GM04503 (cell line): ENCODE measurements at places on chromosomes 5 and 9.

- no peak for DNase-seq
Observed at GRCh38 chr5:73911761-73912393, 285.9 kb downstream of the ARHGEF28 start.

DNA sequence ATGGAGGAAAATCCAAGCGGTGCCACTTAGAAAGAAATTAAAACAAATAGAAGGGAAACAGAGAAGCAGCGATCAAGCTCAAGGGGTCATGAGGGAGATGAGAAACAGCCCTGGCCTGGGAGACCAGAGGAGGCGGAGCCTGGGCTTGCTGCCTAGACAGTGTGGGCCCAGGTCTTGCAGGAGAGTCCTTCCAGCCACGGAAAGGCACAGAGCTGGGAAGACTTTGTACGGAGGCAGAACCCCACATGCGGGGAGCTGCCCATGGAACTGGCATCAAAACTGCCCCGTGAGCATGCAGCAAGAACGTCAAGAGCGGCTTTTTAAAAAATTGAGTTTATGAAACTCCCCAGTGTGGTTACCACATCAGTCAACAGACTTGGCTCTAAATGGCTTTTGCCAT lies 119.4 kb downstream of the IRX1 start:
- no peak for DNase-seq

- DNase-seq: peak; percentile 19
Observed at GRCh38 chr9:71285191-71285656, 163.8 kb upstream of the TRPM3 start.

GRCh38 chr5:22751536-22751935 lies 101.6 kb downstream of the CDH12 start:
- DNase-seq: no peak

DNA sequence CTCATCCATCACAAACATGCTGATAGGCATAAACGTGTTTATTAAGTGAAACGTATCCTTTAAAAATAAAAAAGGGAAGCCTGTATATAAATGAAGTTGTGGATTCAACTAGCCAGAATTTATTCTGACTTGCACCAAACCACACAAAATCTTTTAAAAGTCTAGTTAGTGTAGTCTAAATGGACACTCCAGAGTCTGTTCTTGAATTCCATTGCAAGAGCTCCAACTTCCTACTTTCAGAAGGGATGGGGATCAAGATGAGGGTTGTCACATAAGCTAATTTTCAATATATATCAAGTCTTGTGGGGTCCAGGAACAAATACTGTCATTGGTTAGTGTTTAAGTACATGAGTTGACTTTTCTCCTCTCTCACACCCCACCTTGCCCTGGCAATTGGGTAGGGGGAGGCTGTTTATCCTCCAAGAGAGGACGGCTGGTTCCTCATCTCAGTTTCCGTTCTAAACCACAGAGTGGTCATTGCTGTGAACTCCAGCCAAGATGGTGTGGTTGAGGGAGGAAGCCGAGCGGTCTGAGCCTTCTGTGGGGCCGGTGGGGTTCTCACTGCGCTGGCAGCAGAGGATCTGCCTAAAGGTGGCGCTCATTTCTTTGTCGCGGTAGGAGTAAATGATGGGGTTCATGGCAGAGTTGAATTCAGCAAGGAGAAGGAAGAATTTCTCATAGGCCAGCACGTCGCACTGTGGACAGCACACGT lies 163.2 kb downstream of the LPAR1 start:
- DNase-seq: no peak

DNA sequence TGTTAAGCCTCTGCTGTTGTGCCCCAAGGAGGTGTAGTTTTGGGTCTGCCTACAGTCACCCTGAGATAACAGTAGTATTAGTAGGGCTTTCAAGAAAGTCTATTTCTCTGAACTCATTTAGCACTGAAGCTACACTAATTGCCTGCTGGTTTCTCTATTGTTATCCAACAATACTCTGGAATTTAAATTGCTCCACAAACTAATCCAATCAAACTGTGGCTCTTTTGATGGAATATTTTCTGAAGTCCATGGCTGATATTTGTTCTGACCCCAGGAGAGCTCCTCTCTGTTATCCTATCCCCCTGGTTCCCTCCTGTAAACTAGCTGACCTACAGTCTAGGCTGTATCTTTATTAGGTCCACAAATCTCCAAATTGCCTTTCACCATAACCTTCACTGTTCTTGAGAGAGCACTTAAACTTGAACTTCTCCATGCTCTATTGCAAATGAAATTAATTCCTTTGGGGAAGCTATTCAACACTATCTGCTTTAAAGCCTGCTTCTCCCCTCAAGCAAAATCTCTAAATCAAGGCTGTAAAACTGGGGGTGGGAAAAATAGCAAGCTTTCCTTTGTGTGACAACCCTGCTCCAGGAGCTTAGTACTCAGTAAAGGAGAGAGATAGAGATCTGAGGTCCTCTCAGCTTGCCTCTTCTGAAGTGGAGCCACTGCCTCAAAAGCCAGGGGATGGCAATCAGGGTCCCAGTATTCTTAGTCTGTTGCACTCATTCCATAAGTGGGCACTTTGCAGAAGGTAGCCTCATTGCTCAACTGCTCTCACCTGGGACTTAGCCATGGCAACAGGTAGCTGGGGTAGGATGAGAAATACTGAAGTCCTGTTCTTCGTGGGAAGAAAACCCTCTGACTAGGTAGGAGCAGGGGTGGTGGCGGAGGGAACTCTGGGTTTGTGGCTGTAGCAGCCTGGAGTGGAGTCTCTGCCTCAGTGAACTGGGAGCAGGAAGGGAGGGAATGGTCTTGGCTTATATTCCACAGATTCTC lies 110.9 kb downstream of the MACIR start:
- DNase-seq: no peak

- DNase-seq: no peak
Observed at GRCh38 chr9:69951411-69951810, 92.2 kb upstream of the MAMDC2 start.

DNA sequence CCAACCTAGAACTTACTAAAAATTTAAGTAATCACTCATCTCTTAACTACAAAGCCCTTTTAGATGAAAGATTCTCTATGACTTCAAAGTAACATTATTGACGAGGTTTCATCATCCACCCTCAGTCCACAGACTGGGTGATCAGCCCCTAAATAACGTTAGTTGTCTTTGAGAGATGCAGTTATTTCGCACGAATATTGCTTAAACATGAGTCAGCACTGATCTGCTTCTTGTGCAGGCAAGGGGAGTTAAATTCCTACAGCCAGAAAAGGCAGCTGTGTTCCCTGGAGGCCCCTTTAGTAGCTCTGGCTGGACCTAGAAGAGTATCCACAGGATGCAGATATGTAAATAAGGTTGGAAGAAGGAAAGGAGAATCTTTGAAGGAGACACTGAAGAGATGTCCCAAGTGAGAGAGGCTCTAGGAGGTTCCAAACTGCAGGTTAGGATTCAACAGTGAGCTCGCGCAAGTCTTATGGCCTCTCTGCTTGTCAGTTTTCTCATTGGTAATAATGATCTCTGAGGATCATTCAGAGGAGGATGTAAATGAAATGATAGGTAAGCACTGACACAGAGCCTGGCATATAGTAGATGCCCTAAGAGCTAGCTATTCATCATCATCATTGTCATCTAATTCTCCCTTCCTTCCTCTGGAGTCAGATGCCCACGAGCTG lies 122.2 kb upstream of the MAN2A1 start:
- DNase-seq: peak; percentile 25

DNA sequence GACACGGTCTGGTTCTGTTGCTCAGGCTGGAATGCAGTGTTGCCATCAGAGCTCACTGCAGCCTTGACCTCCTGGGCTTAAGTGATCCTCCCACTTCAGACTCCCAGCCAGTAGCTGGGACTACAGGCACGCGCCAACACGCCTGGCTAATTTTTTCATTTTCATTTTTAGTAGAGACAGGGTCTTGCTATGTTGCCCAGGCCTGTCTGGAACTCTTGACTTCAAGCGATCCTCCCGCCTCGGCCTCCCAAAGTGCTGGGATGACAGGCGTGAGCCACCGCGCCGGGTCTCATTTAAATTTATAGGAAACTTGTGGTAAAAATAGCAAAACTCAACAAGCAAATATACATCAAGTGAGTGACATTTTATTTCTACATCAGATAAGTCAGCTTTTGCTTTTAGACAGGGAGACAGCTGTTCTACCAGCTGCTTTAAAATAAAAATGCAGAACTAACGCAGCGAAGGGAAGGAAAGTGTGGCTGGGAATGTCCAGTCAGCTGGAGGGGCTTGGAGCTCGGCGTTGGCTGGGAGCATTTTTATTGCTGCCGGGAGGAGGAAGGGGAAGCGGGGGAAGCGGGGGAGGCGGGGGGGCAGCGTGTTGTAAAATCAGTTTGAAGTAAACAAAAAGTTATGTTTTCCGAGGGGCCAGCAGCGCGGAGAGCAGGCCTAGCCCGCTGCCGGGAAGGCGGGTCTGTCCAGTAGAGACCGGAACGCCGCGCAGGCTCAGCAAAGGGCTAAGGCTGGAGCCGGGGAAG lies 707 bp upstream of the ZFYVE16 start:
- DNase-seq: no peak

GRCh38 chr9:15332939-15333338 lies 25.9 kb upstream of the TTC39B start:
- DNase-seq: no peak

DNA sequence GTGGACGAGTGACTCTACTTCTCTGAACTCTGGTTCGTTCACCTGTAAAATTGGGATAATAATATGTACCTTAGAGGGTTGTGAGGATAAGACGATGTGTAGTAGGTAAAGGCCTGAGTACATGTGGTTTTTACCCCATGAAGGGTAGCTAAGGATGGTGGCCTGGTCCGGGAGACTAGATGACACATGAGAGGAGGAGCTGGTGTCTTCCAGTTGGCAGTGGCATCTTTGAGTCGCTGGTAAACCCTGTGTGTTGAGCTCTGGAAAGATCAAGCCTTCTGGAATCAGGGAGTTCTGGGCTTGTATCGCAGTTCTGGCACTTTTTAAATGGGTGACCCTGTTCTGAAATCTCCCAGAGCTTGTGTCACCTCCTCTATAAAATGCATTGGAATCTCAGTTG lies 166.4 kb upstream of the ZNF618 start:
- DNase-seq: no peak

- no peak for DNase-seq
Observed at GRCh38 chr5:180009581-180009980, 62.0 kb downstream of the RNF130 start.

- no peak for DNase-seq
Observed at GRCh38 chr5:173018358-173018757, 34.8 kb downstream of the ATP6V0E1 start.

DNA sequence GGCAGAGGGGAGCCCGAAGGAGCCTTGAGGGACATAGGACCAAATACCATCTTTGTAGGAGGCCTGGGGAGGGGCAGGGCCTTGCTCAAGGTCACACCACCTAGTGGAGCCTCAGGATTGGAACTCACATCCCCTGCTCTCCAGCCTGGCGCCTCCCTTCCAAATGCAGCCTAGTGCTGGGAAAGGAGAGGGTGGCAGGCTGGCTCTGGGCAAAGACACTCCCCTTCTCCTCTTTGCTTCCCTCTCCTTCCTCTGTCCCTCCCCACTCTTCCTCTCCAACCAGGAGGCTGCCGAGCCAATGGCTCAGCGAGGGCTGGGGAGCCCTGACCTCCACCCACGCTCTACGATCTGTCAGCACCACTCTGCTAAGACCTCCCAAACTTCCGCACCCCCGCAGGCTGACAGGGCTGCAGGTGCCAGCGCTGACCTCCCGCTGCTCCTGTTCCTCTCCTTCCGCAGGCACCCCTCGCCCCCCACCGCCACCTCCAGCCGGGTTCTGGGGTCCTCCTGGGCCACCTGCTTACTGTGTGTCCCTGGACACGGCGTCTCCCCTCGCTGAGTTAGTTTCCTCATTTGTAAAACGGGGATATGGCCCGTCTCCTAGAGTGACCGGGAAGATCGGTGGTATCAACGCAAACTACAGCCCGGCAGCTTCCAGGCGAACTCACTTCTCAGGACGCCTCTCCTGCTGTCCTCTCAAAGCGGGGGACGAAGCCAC lies 52.9 kb downstream of the C9orf50 start:
- DNase-seq: no peak

DNA sequence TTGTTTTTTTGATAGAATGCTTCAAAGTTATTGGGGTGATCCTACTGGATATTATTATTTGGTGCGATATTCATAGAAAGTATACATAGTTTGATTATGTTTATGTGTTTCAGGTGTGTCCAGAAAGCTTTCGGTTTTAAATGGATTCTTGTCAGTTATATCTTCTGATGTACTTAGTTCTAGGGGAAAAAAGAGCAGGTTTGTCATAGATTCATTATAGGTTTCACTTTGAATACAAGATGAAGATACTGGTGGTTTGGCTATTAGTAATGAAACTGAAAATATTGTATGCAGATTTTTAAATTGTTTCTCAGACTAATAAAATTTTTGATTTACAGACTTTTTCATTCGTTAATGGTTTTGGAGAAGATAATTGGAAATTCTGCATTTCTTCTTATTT lies 98.9 kb downstream of the MAN2A1 start:
- DNase-seq: no peak

DNA sequence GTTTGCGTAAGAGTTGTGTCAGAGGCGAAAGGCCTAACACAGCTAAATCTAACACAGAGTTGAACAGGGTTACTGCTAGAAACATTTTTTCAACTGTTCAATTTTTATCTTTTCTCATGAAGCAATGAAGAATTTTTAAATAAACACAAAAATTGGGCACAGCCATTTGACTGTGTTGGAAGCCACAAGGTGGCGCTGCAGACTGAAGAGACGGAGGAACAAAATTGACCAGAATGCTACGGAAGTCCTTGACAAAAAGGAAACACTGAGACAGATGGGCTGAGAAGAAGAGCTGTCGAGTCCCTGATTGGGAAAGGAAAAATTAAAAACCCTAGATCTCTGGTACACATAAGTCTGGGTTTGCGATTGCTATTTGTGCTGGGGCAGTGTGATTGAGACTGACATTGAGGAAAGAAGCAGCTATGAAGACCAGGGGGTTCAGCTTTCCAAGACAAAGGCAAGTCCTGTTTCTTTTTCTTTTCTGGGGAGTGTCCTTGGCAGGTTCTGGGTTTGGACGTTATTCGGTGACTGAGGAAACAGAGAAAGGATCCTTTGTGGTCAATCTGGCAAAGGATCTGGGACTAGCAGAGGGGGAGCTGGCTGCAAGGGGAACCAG lies at the start of gene PCDHB9:
TSS of gene PCDHB9 (plus strand) at position 265 of the 616 bp plus-strand sequence. CDS start at position 423, 158 bp downstream.
- no peak for DNase-seq

DNA sequence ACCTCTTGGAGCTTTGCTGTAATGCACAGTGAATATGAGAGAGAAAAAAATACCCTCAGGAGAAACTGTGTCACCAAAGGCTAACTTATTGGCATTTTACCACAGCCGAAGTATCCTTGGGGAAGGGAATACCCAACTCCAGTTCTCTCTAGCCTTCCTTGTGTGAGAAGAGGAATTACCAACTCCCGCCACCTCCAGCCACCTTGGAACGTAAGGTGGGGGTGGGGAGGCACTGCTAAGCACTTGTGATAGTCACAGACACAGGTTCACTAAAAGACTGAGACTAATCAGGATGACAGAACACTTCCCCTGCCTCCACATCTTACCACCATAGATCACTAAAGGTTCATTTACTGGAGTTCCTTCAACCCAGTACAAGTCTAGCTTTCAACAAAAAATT lies 102.0 kb upstream of the ADAMTS19 start:
- DNase-seq: no peak

- DNase-seq: no peak
Observed at GRCh38 chr9:100196215-100196614, 97.2 kb downstream of the INVS start.

DNA sequence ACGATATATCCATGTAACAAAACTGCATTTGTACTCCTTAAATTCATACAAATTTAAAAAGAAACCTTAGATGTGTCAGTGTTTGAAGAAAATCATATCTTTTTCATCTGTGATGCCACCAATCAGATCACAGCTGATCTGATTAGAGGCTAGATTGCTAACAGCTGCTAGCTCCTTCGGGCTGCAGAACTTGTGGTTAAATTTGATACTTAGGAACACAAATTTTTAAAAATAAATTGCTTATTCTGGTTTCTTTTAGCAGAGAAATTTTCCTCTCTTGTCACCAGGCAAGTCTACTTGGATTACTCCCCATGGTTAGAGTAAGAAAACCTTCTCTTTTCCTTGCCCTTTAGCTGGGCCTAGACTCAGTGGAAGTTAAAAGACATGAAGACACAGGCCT lies 94.6 kb upstream of the RANBP6 start:
- DNase-seq: no peak
